ENCODE measurements at places on chromosomes 3 and 15.

- H3K36me3 ChIP-seq = no peaks in the 10 kb centered on the region
- H3K27ac ChIP-seq = no peak overlapping the region
- H3K4me1 ChIP-seq = no peaks in the 10 kb centered on the region
- no peaks in the 10 kb centered on the region for H3K27me3 ChIP-seq
Measured at GRCh38 chr3:74089814-74090213, 465.1 kb upstream of the PDZRN3 start.

DNA sequence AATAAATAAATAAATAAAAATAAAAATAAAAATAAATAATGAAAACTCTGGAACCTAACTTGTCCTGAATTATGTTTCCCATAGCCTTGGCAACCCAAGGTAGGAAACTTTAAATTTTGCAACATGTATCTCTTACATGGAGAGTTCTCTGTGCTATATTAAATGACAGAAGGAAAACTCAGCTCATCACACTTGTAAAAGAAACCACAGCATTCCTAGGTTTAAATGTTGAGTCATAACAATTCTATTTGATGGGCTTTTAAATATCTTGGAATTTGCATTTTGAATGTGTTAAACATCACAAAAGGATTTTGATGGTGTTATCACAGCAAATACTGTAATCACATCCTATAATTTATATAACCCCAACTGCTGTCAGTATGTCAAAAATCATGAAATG is 144.2 kb downstream of the LRTM1 start:
- no peak for DNase-seq
- no peaks in the 10 kb centered on the region for H3K4me1 ChIP-seq
- no peaks in the 10 kb centered on the region for H3K36me3 ChIP-seq
- H3K27ac ChIP-seq = no peak overlapping the region
- H3K4me3 ChIP-seq = no peak overlapping the region

DNA sequence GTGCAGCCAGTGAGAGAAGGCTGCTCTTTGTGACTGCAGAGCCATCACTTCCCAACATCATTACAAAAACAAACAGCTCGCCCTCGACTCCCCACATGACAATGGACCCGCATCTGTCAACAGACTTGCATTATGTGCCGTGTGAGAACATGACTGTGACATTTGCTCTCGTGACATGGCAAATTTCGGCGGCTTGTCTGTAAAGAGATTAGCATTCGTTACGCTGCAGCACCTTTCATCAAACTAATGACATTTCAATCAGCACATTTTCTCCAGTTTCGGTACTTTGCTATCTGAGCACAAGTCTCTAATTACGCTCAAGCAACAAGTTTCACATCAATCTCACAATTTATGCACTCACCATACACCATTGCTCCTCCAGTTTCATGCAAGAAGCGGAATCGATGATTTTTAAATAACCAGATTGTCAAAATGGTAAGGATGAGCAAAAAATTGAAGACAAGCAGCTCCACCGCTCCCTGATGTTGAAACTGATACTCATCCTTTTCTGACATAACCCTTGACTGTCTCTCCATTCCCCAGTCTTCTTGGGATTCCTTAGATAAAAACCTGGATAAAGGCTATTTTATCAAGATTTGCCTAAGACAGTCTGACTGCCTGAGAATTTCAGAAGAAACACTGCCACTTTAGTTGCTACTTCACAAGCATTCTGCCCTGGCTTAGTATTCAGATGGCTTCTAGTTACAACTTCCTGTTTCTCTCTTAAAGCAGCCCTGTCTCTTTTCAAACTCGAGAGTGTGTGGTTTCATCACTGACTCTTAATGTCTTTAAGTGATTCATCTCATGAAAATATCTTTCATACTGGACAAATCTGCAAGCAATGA is at the start of gene SLC9A9:
Gene SLC9A9 (minus strand): TSS at position 682 of the 845 bp plus-strand sequence. CDS start 146 bp downstream, at position 536.
- H3K27me3 ChIP-seq = no peaks in the 10 kb centered on the region
- DNase-seq = peak; percentile 74
- H3K4me3 ChIP-seq = peak within 1 kb of the TSS; percentile 57
- no peaks in the 10 kb centered on the region for H3K4me1 ChIP-seq
- H3K27ac ChIP-seq = peak within 1 kb of the TSS; percentile 17

DNA sequence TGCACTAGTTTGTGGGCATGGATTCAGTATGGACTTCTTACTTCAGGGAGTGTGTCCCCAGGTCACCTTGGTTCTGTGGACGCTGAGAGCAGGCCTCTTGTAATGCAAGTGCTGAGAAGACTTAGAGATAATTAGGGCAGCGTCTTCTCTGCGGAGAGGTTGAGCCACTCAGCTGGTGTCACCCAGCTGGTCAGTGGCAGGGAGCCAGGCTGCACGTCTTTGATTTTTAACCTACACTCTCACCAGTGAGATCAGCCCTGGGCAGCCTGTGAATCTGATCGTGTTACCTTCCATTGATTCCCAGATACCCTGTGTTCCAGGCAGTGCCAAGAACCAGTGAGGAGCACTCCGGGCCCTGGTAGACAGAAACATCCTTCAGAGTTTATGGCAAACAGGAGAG is 92.6 kb downstream of the SLCO3A1 start:
- DNase-seq = no peak
- H3K4me3 ChIP-seq = no peak overlapping the region
- H3K36me3 ChIP-seq = no peaks in the 10 kb centered on the region
- peak overlapping the region; percentile 69 for H3K27ac ChIP-seq
- peaks cover 59% of the 10 kb centered on the region for H3K4me1 ChIP-seq

GRCh38 chr3:48024401-48024800 is 8.2 kb upstream of the MAP4 start:
- H3K36me3 ChIP-seq = no peaks in the 10 kb centered on the region
- H3K4me3 ChIP-seq = no peak overlapping the region
- H3K27me3 ChIP-seq = no peaks in the 10 kb centered on the region
- no peak for DNase-seq
- H3K27ac ChIP-seq = no peak overlapping the region

- H3K27ac ChIP-seq = no peak overlapping the region
- H3K4me1 ChIP-seq = no peaks in the 10 kb centered on the region
- H3K27me3 ChIP-seq = no peaks in the 10 kb centered on the region
- no peaks in the 10 kb centered on the region for H3K36me3 ChIP-seq
Measured at GRCh38 chr3:13292375-13292774, 127.7 kb downstream of the NUP210 start.

Data from ascending aorta (tissue), 2 donors.